ENCODE measurements at places on chromosomes 7 and 10.

GRCh38 chr10:76711222-76711997 lies 926.2 kb downstream of the KCNMA1 start:
- DNase-seq, result no peak

- no peak for DNase-seq
These were observed 58.3 kb upstream of the PPP1R3C start for GRCh38 chr10:91690996-91691676.

DNA sequence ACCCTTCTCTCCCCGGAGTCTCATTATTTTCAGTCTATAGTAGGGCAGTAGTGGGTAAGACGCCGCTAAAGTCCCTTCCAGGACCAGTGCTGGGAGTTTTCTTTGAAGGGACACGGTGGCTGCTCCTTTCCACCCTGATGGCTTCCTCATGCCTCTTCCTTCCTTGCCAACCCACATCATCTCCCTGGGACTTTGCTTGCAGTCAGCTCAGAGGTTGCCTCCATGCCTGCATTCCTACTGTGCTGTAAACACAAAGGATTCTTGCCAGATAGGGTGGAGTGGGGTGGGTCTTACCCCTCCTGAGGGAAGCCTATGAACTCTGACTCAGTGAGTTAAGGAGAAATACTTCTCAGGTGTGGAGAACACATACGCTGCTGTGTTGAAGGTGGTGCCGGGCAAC lies 59.9 kb upstream of the IGFBP3 start:
- DNase-seq, result no peak

DNA sequence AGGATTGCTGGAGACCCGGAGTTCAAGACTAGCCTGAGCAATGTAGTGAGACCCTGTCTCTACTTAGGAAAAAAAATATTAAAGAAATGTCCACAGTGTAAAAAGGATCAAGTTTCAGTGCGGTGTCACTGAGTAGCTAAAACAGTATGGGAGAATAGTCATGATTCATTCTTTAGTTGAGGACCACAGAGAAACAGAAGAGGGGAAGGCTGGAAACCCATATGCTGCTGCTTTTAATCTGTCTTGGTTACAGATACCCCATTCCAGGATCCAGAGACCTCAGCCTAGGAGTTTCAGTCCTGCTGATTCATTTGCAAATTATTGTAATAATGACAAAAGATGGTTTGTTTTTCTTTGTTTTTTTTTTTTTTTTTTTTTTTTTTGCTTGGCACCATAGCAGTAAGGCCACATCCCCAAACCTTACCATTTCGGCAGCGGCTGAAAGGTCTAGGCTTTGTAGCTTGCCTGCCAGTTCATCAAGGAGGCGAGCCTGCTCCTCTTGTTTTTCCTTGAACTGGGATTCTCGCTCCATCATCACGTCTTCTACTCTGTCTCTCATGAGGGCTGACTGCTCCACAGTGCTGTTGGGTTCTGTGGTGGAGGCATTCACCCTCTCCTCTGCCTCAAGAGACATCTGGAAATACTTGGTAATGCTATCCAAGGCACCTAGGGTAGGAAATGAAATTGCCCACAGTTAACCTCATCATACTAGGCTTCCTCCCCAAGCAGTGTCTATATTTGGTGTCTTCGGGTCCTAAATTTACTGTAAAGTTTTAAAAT lies 44.2 kb downstream of the DLD start:
- no peak for DNase-seq

DNA sequence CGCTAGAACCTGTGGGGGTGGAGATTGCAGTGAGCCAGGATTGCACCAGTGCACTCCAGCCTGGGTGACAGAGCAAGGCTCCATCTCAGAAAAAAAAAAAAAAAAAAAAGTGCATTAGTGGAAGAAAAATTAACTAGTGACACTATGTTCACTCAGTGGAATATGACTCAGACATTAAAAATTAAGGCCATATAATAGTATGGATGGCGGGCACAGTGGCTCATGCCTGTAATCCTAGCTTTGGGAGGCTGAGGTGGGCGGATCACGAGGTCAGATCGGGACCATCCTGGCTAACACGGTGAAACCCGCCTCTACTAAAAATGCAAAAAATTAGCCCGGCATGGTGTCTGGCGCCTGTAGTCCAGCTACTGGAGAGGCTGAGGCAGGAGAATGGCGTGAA lies 3.4 kb downstream of the PHYH start:
- DNase-seq, result no peak

DNA sequence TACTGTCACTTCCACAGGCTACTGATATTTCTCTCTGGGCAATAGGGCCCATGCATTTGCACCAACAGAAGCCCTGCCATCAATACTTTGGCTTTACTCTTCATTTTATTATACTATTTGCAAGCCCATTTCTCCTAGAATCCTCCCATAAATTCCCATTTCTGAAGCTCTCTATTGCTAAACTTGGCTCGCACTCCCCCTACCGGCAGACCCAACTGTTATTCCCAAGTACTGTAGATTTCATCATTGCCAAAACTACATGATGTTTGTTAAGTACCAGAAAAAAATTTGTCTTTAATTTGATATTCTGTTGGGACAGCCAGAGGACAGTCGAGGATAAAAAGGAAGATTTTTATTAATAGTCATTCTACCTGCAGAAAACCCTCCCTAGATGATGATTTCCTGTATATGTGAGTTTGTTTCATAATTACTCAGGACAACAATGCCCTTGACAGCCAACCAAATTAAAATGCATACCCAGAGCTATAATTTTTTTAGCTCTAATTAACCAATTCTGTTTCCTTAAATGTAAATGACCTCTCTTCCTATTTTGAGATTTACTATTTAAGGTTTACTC lies 298.6 kb downstream of the REEP3 start:
- peak; percentile 9 for DNase-seq

GRCh38 chr7:80942261-80943041 lies 23.6 kb upstream of the SEMA3C start:
- DNase-seq, result no peak

GRCh38 chr7:117152213-117153007 lies 170.4 kb downstream of the WNT2 start:
- DNase-seq, result no peak

DNA sequence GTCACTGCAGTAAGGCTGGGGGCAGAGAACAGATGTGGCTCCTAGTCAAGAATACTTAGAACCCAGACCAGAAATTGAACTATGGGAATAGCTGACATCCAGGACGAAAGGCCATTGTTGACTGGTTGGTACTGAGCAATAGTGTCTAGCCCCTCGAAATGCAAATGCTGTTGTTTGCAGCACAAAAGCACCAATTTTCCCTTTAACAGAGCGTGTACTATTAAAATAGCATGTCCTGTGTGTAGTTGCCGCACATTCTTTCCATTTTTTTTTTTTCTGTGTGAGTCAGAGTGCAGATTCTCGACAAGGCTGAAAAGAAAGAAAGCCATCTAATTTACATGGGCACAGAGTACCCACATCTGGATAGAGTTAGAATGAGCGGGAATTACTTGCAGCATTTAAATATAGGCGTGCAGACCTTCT lies 302.4 kb downstream of the PTEN start:
- DNase-seq, result no peak

- no peak for DNase-seq
These were observed 148.4 kb downstream of the GRID1 start for GRCh38 chr10:86218160-86218559.

DNA sequence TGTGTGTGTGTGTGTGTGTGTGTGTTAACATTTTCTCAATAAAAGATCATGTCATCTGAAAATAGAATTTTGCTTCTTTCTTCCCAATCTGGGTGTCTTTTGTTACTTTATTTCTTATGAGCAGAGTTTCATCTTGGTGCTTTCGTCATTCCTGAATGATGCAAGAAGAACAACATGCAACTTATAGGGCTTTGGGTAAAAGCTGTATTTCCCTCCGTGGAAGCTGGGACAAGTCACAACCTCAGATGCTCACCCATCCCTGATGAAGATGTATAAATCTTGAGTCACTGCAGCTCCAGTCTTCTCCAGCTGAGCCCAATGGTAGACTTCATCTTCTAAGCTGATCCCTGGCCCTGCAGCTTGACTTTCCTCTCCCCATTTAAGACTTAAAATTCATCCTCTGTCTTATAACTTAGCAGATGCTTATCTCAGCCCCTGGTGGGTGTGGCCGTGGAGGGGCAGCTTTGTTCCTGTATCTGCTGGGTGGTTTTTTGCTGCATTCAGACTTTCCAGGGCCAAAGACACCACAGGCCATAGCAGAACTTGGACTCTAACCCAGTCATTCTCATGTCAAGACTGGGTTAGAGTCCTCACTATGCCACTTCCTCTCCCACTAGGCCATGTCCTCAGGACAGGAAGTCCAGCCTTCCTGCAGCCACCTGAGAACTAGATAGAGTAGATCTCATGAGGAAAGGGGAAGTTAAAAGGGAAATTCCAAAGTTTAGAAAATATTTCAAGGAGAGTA lies 356.4 kb downstream of the TNS3 start:
- no peak for DNase-seq

- DNase-seq, result peak; percentile 16
These were observed 53.2 kb downstream of the GAD2 start for GRCh38 chr10:26269754-26270153.

- no peak for DNase-seq
These were observed 322.0 kb downstream of the KCNMA1 start for GRCh38 chr10:77315496-77316129.

- DNase-seq, result no peak
These were observed 398.5 kb downstream of the PCDH15 start for GRCh38 chr10:54402576-54402975.

DNA sequence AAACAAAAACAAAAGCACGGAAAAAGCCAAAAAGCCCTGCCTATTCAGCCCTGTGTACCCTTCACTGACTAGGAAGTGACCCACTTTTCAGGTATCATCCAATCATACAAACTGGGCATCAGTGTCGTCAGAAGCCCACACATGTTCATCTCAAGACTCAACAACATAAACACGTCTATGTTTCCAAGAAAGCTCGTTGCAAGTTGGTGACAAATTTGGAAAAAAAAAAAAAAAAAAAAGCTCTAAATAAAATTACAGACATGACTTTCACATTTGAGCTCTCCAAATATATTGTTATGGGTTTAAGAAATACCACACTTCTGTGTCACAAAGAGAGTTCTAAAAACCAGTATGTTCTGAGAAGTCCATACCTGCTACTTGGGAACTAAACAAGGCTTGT lies 204.7 kb upstream of the KLF14 start:
- DNase-seq, result peak; percentile 32

- no peak for DNase-seq
These were observed 118.1 kb upstream of the PCBD1 start for GRCh38 chr10:71006506-71006905.

DNA sequence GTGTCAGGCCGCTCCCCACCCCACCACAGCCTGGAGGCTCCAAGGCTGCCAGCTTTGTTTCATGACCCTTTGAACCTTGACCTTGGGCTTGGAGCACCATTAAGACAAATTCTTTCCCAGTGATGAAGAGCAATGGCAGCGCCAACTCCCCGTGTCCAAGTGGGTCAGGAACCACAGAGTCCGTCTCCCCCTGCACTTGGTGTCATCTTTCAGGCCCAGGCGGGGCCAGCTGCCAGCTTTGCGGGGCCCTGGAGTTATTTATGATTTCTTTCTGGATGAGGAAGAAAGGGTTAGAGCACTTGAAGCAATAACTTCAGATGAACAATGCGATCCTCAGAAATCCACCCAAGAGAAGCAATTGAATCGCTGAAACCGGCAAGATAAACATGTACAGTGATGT lies 110.8 kb downstream of the MYL10 start:
- no peak for DNase-seq

GRCh38 chr7:154353355-154353767 lies 301.2 kb downstream of the DPP6 start:
- DNase-seq, result no peak

- DNase-seq, result no peak
These were observed 195.0 kb downstream of the CALN1 start for GRCh38 chr7:72217151-72217550.

DNA sequence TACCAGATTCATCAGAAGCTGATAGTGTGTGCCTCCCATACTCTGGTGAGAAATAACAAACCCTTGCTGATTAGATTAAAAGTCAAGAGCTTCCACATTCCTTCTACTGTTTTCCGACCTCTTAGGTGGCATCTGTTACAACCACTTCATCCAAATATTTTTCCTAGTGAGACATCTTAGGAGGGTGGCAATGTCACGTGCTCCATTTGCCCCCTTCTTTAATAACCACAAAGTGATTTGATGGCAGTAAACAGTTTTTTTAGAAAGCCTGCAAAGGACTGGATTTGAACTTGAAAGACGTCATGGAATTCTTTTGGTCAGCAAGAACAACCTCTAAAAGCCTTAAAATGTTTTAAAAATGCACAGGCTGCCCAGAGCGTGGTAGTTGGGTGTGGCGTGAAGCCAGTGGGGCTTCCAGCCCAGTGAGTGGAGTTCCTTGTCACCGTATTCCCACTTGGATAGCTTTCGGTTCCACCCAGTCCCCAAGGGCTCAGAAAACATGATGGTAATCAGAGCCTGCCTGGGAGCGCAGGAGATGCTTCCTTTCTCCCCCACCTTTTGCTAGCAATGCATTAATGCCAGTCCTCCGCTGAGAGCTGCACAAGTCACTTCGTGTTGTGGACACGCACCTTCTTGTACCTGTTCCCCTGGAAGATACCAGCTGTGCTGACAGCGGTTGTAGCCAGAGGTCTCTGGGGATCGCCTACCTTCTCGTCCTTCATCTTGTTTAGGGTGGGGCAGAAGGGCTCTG lies 256.4 kb downstream of the KIAA1217 start:
- DNase-seq, result no peak

- no peak for DNase-seq
These were observed 8.1 kb downstream of the VTI1A start for GRCh38 chr10:112454910-112455779.
